ENCODE measurements at places on chromosomes 16 and 17.

DNA sequence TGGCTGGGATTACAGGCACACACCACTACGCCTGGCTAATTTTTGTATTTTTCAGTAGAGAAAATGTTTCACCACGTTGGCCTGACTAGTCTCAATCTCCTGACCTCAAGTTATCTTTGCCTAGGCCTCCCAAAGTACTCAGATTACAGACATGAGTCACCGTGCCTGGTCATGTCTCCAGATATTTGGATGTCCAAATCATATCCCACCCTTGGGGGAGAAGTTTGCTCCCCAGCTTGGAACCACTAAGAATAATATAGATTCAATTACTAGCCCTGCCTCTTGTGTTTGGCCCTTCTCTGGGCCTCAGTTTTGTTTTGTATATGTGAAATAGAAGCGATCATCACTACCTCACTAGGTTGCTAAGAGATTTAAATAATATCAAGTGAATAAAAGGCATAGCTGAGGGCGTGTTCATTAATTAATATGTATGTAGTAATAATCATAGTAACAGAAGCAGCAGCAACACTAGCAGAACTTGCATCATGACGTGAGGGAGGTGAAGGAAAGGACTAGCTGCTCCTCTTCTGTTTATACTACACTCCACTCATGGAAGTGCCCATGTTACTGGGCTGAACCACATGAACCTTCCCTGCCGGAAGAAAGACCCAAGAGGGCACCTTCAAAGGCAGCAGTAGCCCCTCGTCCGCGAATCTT lies 253.6 kb upstream of the XYLT1 start:
- DNase-seq, result no peak

GRCh38 chr17:55484575-55484974 lies 26.7 kb downstream of the SMIM36 start:
- DNase-seq, result no peak

- DNase-seq, result no peak
These were observed 8.0 kb downstream of the TNRC6C start for GRCh38 chr17:77966476-77966875.

DNA sequence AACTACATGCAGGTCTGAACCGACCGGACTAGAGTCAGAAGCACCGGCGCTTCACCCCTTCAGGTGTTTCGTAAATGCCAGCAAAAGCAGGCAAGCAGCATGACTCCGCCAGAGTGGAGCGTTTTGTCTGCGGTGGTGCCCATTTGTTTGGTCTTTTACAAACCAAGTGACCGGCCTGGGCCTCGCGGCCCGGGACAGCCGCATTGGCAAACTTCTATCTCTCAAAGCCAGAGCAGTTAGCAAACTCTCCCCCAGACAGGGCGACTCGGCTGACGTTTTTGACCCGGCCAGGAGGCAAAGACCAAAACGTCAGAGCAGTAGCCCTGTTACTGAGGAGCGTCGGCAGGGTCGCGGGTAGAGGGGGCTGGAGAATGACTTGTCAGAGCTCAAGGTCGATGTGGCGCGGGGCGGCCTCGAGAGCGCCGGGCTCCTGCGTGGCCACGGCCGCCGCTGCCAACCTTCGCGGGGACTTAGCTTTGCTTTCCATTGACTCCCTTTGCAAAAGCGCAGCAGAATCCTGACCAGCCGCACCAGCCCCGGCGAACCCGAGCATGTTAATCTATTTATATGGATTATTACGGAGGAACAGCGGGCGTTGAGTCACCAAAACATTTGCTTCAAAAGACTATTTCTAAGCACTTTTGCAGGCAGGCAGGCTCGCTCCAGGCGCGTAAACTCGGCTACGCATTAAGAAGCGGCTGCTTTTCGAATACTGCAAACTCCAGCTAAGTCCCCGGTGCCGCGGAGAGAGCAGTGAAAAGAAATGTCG lies 763 bp upstream of the SOX9 start:
- DNase-seq, result no peak

DNA sequence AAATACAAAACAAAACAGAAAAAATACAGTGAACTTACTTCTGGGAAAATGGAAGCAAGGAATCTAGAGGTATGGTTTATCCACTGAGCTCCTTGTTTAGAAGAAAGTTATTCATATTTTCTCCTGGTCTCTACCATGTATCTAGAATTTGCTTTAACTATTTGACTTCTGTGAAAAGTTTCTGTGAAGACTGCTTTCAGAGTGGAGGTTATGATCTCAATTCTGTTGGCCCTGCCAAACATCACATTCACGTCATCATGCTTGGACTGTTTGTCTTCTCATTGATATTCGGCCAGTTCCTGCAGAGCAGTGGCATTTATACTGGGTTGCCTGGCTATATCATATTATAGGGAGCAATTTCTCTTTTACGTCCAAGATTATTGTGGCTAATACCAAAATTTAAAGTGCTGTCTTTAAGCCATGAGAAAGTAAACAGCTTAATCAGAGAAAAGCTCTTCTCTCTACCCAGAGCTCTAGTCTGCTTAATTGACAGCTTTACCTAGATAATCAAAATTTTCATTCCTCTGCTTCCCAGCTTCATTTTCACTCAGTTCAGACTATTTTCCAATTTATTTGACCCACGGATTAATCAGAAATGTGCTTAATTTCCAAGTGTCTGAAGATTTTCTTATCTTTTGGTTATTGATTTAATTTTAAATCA lies at the start of gene ABCA8:
Gene ABCA8, minus strand, starts transcription at position 212 of the 661 bp plus-strand sequence. CDS start 13,358 bp downstream, outside the sequence.
- DNase-seq, result no peak

- no peak for DNase-seq
These were observed 2.0 kb downstream of the SEPHS2 start for GRCh38 chr16:30443631-30444030.

DNA sequence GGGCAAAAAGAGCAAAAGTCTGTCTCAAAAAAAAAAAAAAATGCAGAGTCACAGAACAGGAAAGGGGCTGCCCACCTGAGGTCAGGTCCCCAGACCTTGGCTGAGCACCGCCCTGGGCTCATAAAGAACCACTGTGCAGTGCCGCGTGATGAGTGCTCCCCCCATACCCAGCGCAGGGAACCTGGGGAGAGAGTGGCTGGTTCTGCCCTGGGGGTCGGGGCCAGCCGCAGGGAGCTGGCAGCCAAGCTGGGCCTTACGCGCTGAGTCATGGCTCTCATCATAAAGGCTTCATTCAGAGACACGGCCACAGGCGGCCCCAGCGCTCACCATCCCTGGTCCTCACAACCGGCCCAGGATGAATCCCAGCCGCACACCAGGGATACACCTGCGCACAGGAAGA lies 80.7 kb downstream of the RAB11FIP4 start:
- no peak for DNase-seq

DNA sequence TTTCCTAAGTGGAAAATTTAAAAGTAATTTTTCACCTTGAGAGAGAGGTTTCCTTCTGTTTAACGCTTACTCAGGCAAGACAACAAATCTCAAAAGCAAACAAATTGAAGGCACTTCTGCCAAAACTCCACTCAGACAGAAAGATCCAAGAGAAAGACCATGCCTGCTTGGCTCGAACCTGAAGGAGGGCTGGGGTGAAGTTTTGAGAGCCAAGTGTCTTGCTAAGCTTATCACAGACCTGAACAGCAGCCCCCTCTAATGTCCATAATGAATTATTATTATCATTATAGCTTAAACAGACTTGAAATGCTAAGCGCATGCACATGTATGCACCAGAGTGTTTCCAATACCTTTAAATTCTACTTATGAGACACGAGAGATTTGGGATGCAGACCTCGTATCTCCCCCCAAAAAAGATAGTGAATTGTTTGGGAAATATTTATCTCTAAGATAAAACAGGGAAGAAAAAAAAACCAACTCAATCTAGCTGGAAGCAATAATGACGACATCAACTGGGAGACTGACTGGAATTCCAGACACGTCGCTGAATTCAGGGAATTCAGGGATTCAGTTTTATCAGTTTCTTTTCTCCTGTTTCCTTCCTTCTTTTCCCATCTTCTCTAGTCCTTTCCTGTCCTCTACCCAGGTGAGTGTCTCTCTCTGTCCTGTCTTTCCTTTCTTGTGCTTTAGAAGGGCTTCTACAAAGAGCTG lies 473.2 kb downstream of the RBFOX1 start:
- no peak for DNase-seq

DNA sequence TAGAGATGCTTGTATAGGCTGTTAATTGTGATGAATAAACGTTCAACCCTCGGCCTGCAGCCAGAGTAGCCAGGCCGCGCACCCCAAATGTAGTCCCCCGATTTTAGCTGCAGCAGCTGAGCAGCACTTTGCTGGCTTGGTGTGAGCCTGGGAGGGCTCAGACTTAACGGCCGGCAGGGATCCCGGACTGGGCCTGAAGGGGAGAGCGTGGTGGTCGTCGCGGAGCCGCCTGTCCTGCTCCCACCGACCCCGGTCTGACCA lies 11.9 kb downstream of the ZNF629 start:
- no peak for DNase-seq

GRCh38 chr16:84574191-84574590 lies 43.7 kb downstream of the COTL1 start:
- DNase-seq, result no peak

- DNase-seq, result no peak
These were observed 6.7 kb downstream of the CLEC19A start for GRCh38 chr16:19292186-19292585.

DNA sequence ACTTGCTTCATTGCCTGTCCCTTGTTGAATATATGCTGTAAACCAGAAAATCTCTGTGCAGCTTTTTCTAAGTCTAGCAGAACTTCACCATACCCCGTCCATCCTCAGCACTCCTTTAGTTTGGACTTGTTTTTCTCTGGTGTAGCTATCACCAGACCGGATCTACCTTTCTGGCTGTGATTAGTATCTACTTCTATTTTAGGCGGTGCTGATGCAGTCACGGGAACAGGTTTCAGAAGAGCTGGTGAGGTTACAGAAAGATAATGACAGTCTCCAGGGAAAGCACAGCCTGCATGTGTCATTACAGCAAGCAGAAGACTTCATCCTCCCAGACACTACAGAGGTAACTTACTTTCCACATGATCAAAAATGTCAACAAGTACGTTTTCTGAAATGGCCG lies 46.4 kb downstream of the NUP88 start:
- no peak for DNase-seq

DNA sequence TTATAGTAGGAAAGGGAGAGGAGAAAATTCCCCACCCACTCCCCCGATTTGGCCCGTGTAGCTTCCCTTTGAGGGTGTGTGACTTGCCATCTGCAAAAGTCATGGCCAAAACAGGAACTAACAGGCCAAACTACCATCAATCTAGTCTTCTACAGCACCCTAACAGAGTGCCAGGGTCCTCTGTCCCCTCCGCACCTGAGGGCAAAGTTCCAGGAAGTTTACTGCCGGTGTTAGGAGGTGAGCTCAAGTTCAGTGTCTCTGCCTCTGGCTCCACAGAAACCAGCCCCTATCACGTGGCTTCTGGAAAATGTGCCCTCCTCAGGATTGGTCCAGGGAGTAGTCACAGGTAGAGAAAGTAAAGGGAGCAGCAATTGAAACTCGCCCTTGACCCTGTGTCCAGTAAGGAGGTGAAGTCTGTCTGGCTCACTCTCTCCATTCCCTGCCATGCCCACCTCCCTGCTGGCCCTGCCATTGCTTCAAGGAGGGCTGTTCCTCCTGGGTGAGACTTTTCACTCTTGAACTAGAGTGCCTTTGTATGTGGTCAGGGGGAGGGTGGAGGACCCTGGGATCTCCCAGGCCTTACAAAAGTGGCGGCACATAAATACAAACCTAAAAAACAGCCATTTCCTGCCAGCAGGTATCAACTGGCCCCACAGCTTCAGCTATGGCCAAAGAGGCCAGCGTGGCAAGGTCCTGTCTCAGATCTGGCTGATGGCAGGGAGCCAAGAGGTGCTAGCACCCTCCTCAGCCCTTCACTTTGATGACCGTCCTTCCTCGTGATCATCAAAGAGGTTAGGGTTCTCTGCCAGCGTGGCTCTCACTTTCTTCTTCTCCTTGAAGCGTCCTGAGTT lies 5.3 kb downstream of the PRR15L start:
- DNase-seq, result no peak

- DNase-seq, result no peak
These were observed 83.8 kb downstream of the NETO2 start for GRCh38 chr16:47059991-47060390.

DNA sequence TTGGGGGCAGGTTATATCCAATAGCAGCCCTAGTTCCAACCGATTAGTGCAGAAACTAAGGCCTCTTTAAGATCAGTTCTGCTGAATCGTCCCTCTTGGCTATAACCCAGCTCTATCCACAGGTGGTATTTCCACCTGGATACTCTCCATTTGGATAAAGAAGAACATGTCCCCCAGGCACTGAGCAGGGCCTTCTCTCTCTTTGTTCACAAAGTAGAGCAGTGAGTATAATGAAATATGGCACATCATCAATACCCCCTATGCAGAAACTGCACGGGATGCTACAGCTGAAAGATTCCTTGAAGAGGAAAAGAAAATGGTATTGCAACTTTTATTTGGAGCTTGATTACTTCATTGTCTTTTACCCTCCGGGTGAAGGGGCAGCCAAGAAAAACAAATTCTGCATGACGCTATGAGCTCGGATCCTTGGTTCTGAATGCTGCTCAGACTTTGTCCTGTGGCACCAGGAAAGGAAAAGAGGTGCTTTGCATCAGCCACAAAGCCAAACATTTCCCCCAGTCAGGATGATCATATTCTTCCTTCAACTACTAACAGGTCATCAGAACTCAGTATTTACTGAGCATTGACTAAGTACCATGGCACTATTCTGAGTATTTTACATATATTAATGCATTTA lies 399.7 kb downstream of the NPIPA8 start:
- no peak for DNase-seq

GRCh38 chr16:24045641-24046040 lies 209.9 kb downstream of the PRKCB start:
- DNase-seq, result no peak

- peak; percentile 57 for DNase-seq
These were observed 122.3 kb downstream of the CDK5R1 start for GRCh38 chr17:32609085-32609484.

DNA sequence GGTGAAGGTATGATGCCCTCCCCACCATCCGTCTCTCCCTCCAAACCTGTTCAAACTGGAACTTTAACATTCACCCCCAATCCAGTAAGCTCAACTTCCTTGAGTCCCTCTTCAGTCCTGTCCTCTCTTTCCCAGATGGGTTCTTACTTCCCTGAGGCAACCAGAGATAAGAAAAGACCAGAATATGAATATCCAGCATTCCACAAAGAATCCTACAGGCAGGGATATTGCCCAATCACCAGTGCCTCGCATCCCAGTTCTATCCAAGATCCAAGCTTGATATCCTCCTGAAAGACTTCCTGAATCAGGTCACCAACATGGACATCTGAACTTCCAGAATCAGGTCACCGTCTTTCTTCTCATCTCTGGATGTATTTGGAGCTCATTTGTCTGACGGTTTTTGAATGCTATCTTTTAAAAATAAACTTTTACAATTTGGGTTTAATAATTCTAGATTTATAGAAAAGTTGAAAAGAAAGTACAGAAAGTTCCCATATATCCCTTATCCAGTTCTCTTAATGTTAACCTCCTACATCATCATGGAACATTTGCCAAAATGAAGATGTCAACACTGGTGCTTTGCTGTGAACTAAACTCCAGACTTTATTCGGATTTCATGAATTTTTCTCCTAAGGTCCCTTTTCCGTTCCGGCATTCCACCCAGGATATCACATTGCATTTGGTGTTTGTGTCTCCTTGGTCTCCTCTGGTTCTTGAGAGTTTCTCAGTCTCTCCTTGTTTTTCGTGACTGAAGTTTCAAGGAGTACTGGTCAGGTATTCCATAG lies 13.7 kb upstream of the COL1A1 start:
- DNase-seq, result no peak
